ENCODE measurements at places on chromosomes 6 and 20.

- DNase-seq = no peak
Measured at GRCh38 chr6:16944596-16944995, 157.3 kb upstream of the STMND1 start.

GRCh38 chr6:3438190-3439167 is 18.4 kb downstream of the SLC22A23 start:
- DNase-seq = no peak

DNA sequence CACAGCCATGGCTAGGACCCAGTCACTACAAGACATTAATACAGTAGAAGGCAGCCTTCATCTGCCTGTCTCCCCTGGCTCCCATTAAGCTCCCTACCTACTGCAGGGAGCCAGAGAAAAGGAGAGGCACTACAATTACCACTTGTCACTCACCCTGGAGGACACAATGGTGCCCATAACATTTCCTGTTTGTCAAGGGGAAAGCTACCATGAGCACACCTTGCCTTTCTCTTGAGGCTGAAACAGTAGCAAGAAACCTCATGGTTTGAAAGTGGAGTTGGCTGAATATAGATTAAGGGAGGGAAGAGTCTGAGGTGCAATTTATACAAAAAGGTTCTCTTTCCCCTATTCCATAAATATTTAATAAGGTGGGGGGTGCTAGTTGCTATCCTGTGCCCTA is 27.9 kb downstream of the STK38 start:
- no peak for DNase-seq

DNA sequence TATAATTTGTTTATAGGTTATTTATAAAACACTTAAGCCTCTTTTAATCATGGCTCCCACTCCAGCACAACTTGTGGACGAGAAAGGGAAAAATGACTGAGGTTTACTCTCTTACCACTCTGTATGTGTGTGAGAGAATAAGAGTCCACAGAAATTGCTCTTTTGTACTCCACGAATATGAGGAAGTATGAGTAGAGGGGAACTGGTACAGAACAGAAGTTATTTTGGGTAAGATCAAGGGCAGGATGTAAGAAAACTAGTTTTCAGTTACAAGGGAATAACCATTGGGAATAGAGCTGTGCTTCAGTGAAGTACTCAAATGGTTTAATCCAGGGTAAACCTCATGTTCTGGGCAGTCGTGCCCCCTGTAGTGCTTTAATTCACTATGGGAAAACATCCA is 72.6 kb downstream of the REV3L start:
- DNase-seq = no peak

DNA sequence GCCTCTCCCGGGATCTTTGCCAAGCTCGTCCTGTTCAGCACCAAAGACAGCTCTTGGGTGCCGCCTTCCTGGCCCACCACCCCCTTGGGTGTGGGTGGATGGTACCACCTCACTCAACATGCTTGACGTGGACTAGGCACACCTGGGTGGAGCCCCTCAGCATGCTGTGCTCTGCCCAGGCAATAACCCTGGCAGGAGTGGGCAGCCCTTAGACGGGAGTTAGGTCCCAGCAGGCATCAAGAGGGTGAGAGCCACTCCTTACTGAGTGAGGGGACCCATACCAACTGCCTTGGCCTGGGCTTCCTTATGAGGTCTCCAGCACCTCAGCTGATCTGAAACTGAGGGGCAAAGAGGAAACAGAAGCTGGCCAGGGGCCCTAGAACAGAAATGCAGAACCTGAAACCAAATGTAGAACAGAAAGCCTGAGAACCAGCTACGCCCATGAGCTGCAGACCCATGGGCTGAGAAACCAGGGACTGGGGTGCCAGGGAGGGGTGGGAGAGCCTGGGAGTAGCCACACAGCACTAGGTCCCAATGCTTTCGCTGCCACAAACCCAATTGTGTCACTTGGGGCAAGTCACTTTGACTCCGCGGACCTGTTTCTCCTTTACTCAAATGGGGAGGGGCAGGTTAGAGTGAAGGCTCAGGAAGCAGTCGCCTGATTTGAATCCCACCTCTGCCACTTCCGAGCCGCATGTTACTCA is 2.0 kb downstream of the FGD2 start:
- no peak for DNase-seq

- DNase-seq = no peak
Measured at GRCh38 chr6:157669323-157669722, 153.7 kb upstream of the SNX9 start.

DNA sequence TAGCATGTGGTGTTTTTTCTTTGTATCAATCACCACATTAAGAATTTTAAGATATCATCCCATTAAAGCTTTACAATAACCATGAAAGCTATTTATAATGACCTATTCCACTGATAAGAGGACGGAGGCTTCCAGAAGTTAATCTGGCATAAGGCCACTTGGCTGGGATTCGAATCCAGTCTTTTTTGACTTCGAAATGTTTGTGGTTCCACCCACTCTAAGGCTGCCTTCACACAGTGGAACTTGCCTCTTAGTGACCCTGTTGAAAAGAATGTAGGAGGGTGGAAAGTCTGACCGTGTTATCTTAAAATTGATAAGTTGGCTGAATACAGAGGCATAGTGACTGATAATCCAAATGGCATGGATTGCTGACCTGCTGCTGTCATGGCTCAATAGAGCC is 959.7 kb downstream of the KIF16B start:
- DNase-seq = no peak

- peak; percentile 58 for DNase-seq
Measured at GRCh38 chr6:158684311-158684710, 34.5 kb downstream of the SYTL3 start.

DNA sequence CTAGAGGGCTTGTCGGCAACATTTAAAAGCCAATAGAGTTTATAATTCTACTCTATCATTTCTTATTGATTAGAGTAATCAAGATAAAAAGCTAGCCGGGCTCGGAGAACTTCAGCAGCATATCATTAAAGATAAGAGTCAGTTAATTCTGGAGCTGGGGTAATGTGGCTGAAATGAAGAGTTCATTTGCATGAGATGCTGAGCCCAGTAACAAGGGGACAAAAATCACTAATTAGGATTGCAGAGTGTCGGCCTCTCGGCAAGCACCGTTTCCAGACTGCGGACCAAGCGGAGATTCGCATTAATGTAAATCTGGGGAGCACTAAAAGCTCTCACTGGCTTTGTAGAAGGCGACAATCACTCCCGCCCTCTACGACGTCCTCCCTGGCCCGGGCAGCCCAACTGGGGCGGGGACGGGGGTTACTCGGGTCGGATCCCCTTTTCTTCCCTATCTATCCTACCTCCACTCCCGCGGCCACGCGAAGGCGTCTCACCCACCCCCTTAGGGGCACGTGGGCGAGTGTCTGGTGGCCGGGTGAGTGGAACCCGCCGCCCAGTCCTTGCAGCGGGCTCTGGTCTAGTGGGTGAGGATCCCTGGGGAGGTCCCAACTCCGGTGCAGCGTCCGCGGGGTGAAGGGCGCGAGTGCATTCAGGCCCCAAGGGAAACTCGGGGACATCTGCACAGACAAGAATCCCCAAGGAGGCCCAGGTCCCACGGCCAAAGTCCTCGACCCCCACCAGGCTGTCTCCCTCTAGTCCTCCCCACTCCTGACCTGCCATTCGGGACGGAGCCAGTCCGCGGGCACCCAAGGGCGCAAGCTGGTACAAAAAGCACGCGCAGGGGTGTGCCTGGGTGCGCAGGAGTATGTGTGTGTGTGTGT is 42.2 kb upstream of the OSTM1 start:
- DNase-seq = no peak

DNA sequence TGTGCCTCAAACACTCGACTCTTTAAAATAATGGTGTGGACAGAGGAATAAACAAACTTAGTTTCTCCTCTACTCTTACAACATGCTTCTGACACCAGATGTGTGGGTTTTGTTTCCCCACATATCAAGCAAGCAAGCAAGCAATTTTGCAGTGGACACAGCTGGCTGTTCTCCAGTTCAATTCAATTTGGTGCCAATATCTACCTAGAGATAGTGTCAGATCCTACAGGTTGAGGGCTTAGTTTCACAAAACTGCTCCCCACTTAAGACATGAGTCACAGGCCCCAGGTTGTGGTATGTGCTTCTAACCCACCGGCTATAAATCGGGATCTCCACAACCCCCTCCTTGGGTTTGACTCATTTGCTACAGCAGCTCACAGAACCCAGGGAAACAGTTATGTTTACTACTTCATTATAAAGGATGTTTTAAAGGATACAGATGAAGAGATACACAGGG is 131.4 kb upstream of the TRAF3IP2 start:
- DNase-seq = peak; percentile 67

DNA sequence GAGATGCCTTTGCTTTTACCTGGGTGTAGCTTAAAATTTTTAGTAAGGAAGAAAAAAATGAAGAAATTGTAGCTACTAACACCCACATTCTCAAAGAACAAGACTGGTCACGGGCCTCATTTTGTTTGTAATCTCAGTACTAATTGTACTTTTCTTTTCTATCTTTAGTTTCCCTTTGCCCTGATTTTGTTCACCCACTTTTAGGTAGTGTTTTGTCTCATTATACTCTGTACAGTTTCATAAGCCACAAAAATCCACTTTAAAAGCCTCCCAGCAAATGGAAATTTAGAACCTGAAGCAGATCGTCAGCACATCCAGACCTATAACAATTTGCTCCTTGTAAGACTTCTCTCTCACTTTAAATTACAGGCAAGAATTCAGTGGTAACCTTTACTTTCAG is 43.3 kb downstream of the TP53INP2 start:
- no peak for DNase-seq

GRCh38 chr20:33993576-33994221 is at the start of gene RALY:
RALY (plus strand) TSS chr20:33993911; CDS start chr20:34072075, 78,164 bp downstream.
- DNase-seq = peak; percentile 98

- peak; percentile 65 for DNase-seq
Measured at GRCh38 chr6:98946879-98947410, 801 bp downstream of the FBXL4 start.

DNA sequence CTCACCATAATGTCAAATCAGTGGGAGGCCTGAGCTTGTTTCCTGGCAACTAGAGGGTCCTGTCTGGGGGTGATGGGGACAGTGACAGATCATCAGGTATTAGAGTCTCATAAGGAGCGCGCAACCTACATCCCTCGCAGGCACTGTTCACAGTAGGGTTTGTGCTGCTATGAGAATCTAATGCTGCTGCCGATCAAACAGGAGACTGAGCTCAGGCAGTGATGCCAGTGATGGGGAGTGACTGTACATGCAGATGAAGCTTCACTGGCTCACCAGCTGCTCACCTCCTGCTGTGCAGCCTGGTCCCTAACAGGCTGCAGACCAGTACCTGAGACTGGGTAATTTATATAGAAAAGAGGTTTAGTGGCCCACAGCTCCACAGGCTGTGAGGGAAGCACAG is 147.3 kb downstream of the TTLL2 start:
- no peak for DNase-seq

DNA sequence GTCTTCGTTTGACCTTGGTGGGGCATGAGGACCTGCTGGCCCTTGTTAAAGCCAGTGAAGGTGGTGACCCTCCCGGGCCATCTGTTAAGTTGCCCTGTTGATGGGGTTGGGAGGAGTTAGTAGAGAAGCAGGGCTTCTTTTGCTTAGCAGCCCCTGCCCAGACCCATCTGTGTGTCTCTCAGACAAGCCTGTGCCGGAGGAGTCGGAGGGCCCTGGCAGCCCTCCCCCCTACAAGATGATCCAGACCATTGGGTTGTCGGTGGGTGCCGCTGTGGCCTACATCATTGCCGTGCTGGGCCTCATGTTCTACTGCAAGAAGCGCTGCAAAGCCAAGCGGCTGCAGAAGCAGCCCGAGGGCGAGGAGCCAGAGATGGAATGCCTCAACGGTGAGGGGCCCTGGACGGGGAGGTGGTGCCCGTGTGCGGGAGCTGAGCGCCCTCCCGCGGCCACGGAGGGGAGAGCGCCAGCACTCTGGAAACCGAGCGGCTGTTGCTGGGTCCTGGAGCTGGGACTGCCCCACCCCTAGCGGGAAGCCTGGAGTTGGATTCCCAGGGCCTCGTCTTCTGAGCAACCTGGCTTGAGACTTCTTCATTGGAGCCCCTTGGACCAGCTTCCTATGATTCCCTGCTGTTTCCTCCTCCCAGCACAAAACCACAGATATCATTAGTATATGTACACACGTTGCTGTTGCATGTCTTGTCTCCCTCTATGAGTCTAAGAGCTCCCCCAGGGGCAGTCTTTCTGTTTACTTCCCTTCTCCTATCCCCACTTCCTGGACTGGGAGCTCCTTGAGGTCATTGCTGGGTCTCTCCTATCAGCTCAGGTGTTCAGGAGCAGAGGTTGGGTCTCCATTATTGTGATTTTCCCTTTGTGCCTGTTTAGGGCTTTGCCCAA is 27.6 kb upstream of the SRF start:
- peak; percentile 81 for DNase-seq
